Stimulated activated CD8-positive, alpha-beta memory T cell treated with anti-CD3 and anti-CD28 coated beads, Interleukin-2, amount 100 ng/mL, for 1 hour (primary cell): ENCODE measurements at places on chromosomes 7 and 10.

GRCh38 chr7:2090526-2091520 lies 141.9 kb downstream of the MAD1L1 start:
- no peak for DNase-seq

GRCh38 chr10:48287417-48288391 lies 13.2 kb upstream of the FRMPD2 start:
- DNase-seq = no peak

GRCh38 chr7:24963218-24963617 lies 16.8 kb downstream of the OSBPL3 start:
- DNase-seq = peak; percentile 28

- no peak for DNase-seq
Measured at GRCh38 chr10:130884456-130884855, 427.1 kb downstream of the TCERG1L start.

DNA sequence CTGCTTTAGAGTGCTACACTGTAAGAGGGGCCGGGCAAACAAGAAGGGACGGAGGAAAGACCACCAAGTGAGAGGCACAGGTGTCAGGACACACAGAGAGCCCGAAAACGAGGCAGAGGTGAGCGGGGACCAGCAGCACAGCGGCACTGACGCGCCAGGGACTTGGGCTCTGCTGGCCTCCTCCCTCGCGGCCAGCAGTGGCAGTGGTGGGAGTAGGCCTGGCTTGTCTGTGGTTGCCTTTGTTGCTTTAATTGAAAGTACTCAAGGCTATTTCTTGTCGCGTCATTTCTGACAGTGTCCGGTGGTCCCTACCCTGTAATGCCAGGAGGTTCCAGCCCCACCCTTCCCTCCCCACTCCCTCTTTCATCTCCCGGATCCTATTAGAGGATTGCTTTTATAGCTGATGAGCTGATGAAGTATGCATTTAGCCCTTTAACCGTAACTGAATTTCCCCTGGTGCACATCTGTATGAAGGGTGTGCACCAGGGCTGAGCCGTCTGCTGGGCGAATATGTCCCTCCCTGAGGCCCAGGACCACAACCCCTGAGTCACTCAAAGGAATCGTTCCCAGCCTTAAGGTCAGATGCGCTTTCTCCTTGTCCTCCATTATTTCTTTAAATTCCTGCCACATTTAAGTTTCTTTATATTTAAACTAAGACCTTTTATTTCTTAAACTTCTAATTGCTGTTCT lies 39.5 kb upstream of the FAM20C start:
- DNase-seq = no peak

DNA sequence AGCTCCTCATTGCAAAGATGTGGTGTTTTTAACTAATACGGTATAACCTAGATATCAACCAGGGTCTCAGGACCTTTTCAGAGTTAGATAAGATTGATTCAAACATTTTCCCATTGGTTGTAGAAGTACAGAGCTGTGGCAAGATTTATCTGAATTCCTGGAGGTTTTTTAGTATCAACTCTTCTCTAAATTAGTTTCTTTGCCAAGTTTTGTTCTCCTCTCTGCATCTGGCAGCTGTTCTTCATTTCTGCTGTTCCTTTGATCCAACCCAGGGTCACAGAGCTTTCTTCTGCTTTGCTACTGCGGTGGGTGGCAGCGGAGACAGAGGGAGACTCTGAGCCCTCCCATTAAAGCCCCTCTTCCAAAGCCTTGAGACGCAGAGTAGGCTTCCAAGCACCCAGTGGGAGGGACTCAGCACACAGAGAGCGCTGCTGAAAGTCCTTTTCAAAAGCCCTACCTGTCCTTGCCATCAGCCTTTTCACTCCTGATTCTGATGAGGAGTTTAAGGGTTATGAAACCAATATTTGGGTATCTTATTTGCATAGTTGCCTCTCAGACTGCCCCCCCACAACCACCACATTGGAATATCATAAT lies 146.3 kb upstream of the EEPD1 start:
- DNase-seq = no peak
